ENCODE measurements at places on chromosomes 1 and 21.
A peak's percentile ranks its signal among the peaks of the same experiment; 100 is the strongest.

- no peak for DNase-seq
These were observed 12.8 kb downstream of the GFI1 start for GRCh38 chr1:92473781-92474495.

GRCh38 chr1:97999320-97999719, 78.5 kb upstream of the DPYD start:
- no peak for DNase-seq

GRCh38 chr21:27693376-27693775, 726.5 kb upstream of the ADAMTS5 start:
- no peak for DNase-seq

GRCh38 chr1:153798468-153798780, 23.2 kb downstream of the SLC27A3 start:
- DNase-seq = no peak

DNA sequence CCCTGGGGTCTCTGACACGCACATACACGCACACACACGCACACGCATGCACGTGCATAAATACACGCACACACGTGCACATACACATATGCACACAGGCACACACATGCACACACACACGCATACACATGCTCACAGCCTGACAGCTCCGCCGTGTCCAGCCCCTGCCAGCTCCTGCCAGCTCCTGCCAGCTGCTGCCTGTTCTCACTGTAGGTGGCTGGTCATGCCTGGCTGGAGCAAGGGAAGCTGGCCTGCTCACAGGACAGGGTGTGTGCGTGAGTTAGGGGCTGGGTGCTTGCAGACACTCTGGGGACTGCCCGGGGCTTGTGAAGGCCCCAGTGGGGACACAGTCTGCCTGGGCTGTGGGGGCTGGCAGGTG, 4.9 kb downstream of the PLCH2 start:
- DNase-seq = no peak

DNA sequence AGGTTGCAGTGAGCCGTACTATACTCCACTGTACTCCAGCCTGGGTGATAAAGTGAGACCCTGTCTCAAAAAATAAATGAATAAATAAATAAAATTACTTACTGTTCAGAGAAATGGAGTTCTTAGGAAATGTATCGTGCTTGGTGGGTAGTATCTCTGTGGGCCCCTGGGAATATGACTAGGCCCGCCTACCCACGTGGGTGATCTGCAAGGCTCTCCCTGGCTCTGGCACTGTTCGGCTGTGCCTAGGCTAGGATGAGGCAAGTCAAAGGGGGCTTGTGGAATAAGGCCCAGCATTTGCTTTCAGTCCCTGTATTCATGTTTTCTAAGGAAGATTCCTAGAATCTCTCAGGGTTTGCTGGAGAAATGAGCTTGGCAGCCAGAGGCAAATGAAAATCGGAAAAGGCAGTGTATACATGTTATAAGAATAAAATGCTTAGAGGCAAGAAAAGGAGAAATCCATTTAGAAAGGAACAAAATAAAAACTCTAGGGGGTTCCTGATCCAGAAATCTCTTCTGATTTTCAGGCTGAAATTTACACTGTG, 4.5 kb upstream of the CSRP1 start:
- DNase-seq = no peak

DNA sequence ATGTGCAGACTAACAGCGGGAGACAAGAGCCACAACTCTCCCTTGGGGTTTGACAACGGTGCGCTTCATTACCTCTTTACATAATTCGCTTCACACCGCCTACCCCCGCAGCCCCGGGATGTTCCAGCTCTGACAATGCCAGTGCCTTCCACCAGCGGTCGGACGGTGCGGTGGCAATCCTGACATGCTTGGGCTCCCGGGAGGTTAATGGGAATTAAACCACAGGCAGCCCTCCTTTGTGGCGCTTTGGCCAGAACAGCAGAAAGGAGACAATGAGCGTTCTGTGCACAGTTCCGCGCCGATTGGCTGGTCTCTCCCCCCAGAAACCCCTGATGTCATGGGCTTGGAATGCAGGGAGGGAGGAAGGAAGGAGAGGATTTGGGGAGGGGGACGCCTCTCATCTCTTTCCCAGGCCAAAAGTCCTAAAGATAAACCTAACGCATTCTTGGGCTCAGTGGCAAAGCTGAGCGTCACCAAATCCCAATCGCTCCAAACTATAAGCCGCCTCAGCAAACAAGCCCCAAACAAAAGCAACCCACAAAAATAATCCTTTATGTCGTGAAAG, 1.3 kb downstream of the CNN3 start:
- peak; percentile 85 for DNase-seq

DNA sequence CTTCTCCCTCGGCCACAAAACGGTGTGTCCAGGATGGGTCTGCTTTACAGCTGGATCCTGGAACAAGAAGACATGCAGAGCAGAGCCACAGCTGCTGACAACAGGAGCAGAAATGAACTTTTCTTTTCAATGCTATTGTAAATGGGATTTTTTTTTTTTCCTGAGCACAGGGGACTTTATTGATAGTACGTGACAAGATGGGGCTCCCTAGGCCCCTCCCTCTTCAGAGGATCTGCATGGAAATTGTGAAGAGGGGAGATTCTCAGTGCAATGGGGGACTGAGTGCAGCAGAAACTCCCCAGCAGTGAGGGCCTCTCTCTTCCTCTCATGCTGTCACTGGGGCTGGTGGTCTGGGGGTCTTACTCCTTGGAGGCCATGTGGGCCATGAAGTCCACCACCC, 40.8 kb upstream of the CD2 start:
- DNase-seq = no peak

GRCh38 chr21:17829472-17829871, 10.3 kb upstream of the C21orf91 start:
- DNase-seq = no peak

GRCh38 chr1:103266036-103266435, 157.7 kb upstream of the COL11A1 start:
- DNase-seq = no peak

GRCh38 chr1:117061986-117062415, 1.9 kb downstream of the TTF2 start:
- DNase-seq = no peak

GRCh38 chr1:64184003-64184440, 19.4 kb upstream of the UBE2U start:
- DNase-seq = no peak

- DNase-seq = no peak
These were observed 6.1 kb upstream of the RCSD1 start for GRCh38 chr1:167623951-167624350.

GRCh38 chr1:159594625-159595405, 7.2 kb downstream of the APCS start:
- DNase-seq = no peak

GRCh38 chr1:153699768-153700167, 21.3 kb downstream of the NPR1 start:
- DNase-seq = no peak

Data from right kidney (tissue), 9 donors.